ENCODE measurements at places on chromosomes 2 and 18.

DNA sequence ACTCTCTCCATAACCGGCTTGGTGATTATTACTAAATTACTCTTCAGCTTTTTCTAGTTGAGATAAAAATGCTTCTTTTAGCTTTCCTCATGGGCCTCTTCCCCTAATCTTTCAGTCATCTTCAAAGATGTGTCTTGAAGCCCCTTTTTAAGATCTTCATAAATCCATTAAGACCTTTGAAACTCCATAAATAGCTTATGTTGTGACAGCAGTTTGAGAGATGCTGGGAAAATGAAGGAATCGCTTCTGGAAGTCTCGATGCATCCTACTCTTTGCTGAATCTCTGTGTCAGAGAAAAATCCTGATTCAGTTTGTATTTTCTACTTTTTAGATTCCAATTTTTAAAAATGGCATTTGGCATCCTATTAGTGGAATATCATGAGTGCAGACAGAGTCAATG, 13.0 kb downstream of the SCYGR4 start:
- DNase-seq = no peak

DNA sequence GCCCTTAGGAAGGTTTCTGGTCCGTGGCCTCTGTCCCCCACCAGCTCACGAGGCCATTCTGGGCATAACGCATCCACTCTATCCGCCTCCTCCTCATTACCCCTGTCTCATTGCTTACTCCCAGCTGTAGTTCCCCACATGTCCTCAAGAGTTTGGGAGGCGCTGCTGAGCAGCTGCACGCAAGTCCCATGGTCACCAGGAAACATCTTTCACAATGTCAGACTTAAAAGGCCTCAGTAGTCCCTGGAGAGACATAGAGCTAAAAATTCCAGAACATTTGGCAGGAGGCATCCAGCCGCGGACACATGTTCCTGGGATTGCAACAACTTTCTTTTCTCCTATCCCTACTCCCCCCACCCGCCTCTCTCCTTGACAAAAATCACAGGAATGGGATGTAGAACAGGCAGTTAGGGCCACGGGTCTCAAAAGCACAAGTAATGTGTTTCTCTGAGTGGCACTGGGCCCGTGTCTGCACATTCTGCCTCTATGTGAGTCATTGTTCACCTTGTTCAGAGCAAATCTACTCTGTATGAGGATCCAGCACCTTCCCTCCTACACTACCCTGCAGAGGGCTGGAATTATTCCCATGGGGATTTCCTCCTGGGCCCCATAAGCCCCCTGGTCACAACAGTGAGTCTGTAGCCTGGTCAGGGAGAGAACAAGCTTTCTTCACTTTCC, 8.1 kb downstream of the LBH start:
- no peak for DNase-seq

GRCh38 chr2:20313659-20314058, 37.0 kb downstream of the PUM2 start:
- no peak for DNase-seq

GRCh38 chr2:143083636-143084035, 45.6 kb upstream of the ARHGAP15 start:
- DNase-seq = no peak

- no peak for DNase-seq
Observed at GRCh38 chr2:236851187-236851586, 234.5 kb upstream of the COPS8 start.

- DNase-seq = no peak
Observed at GRCh38 chr2:1617425-1618021, 126.8 kb downstream of the PXDN start.

GRCh38 chr2:7639476-7639875, 722.3 kb downstream of the RNF144A start:
- DNase-seq = no peak

DNA sequence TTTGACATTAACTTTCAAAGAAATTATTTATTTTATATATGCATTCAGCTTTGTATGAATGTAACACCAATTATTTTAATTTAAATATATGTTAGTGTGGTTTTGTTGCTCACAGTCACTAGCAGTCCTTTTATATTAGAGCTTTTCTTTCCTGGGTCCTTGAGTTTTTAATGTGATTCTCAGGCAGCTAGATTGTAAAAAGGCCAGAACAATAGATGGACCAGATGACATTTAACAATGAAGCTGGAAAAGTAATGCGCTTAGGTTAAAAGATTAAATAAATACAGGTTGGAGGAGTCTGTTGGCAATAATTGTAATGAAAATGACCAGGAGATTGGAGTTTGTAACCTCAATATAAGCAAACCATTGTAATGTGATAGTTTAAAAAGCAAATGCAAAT, 171.1 kb downstream of the FTCDNL1 start:
- no peak for DNase-seq

- no peak for DNase-seq
Observed at GRCh38 chr2:135701442-135701841, 40.2 kb upstream of the UBXN4 start.

GRCh38 chr2:29724282-29724681, 197.1 kb downstream of the ALK start:
- no peak for DNase-seq

DNA sequence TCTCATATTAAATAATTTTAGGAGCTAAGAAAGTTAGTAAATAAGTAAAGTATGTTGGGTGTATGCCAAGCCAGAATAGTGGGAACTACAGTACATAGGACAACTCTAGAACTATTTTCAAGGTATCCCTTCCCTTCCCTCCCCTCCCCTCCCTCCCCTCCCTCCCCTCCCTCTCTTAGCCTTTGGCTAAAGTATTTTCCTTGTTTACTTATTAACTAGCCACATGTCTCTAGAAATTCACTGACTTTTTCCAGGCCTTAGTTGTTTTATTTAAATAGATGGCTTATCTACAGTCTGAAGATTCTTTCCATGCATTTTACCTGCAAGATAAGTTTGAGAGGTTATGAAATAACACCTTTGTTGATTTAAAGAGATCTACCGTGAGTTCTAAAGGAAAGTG, 402.1 kb downstream of the PARD3B start:
- no peak for DNase-seq

GRCh38 chr2:240461471-240462072, 26.1 kb downstream of the GPC1 start:
- DNase-seq = no peak

GRCh38 chr2:238864207-238865014, 16.5 kb downstream of the TWIST2 start:
- DNase-seq = no peak

GRCh38 chr2:148930046-148930775, 55.2 kb downstream of the KIF5C start:
- no peak for DNase-seq

DNA sequence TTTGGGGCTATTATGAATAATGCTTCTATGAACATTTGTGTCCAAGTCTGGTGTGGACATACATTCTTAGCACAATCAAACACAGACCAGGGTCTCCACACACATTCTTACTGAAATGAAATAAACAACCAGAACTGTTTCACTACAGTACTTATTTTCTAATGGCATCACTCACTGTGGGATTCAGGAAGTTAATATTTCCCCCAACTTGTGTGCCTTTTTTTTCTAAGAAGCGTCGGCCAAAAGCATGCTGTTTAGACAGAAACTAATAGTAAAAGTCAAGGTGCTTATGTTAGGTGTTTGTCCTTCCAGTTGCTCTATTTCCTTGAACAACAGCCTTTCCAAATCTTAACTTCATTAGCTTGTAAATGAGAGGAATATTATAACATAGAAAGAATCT, 117.6 kb downstream of the DOCK10 start:
- DNase-seq = no peak

DNA sequence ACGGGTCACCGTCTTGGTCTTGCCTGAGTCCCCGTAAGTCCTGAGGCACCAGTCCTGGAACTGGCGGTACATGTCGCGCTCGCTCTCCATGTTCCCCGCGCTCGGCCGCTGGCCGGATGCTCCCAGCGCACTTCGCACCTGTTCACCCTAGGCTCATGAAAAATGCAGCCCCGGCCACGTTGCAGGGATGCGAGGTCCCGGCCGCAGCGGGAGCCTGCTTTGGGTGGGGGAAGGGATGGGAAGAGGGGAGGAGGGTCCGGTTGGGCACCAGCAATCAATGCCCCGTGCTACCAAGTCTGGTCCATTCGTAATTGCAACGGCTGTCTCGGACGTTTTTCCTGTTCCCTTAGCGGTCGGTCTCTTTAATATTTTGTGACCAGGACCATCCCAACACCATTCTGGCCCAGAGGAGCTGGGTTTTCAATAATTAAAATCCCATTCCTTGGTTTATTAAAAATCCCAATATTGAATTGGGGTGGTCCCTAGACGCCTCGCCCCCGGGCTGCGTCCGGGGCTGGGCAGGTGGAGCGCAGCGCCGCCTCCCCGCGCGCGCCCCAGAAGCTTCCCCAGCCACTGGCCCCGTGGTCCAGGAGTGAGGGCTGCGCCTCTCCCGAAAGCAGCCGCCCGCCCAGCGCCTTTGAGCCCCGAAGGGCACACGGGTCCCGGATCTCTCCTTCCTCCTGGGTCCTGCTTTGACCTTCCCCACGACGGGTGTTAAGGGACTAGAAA, 1.4 kb downstream of the NOL4 start:
- no peak for DNase-seq

DNA sequence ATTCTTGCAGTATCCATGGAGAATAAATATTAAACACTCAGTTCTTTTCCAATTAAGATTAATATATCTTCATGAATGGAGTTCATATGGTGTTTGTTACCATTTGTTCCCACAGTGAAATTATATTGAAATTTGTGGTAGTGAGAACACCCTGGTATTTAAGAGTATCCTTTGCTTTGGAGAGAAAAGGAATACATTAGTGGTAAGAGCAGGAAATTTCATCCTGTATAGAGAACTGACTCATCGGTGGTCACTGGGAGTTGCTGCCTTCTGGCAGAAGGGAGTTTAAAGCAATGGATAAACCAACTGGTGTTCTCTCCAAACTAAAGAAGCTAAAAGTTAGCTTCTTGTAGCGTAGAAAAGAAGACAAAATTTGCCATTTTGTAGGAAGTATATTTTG, 107.3 kb downstream of the MYO1B start:
- no peak for DNase-seq

DNA sequence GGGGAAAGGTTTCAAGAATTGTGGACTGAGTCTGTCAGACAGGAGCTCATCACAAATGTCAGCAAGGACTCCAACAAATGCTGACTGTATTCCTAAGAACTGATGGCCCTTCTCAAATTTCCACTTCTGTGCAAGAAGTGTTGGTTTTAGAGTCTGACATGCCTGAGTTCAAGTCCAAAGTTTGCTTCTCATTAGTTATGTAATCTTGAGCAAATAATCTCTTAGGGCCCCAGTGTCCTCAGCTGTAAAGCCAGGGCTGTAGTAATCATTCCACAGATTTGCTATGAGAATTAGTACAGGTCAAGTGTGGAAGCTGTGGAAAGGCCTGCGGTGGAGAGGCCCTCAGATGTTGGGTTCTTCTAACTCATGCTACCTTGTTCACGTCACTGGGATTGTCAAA, 23.9 kb downstream of the MEP1B start:
- no peak for DNase-seq

DNA sequence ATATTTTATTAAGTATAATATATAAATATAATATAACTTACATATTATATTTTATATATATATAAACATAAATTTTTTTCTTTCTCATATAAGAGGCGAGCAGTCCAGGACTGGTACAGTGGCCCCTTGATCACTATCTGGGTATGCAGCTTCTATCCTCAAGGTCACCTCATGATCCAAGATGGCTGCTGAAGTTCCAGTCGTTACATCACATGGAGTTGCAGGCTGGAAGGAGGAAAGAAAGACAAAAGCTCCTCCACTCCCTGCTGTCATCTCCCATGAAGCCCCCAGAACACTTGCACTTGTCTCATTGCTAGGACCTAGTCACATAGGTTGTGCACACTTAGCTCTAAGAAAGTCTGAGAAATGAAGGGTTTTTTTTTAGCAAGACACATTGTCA, 145.1 kb upstream of the SLC1A4 start:
- no peak for DNase-seq

- DNase-seq = no peak
Observed at GRCh38 chr18:74722237-74722636, 124.6 kb downstream of the ZNF407 start.

DNA sequence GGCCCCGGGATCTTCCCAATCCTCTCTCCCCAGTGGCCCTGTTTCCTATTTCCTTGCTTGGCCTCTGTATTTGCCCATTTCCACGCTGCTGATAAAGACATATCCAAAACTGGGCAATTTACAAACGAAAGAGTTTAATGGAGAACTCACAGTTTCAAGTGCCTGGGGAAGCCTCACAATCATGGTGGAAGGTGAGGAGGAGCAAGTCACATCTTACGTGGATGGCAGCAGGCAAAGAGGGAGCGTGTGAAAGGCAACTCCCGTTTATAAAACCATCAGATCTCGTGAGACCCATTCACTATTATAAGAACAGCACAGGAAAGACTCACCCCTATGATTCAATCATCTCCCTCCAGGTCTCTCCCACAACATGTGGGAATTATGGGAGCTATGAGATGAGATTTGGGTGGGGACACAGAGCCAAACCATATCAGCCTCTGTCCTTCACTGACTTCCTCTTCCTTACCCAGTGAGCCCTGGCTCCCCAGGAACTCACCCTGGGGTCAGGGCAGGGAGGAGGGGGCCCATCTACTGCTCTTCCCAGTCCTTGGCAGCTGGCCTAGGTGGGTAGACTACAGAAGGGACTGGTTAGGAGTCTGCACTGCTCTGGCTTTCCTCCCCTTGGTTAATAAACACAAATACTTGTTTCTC, 105.8 kb upstream of the MYCN start:
- no peak for DNase-seq

GRCh38 chr2:230627806-230628724, 84.6 kb upstream of the CAB39 start:
- DNase-seq = no peak

DNA sequence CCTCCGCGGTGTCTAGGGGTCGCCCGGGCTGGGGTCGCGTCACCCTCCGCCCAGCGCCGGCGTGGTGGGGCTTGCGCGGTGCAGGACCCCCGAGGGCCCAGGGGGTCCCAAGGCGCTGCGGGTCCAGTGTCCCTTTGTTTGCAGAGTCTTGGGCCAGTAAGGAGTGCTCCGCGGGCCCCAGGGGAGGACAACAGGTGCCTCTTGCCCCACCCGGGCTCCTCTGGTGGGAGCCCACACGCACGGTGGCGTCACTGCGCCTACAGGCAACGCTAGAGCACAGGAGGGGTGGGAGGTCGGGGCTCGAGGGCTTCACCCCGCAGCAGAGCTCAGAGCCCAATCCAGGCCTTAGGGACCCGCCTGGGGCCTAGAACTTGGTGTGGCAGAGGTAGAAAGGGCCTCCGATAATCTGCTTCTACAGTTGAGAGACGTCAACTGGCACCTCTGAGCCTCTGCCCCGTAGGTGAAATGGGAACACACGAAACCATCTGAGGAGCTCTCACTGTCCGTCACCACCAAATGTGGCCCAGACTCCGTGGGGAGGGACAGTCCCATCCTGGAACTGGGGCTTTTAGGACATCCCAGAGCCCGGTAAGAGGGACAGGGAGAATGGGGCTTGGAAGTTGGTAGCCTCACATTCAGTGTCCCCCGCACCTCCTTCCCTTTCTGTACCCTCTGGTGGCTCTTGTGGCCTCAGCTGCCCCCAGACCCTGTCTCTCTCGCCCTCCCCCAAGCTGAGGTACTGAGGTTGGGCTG, 1.4 kb downstream of the ARID5A start:
- no peak for DNase-seq

GRCh38 chr2:60411295-60411694, 142.2 kb downstream of the BCL11A start:
- DNase-seq = no peak

GRCh38 chr2:124081154-124081716, 56.1 kb downstream of the CNTNAP5 start:
- no peak for DNase-seq
